Activated CD8-positive, alpha-beta memory T cell treated with anti-CD3 and anti-CD28 coated beads for 1 hour (primary cell): ENCODE measurements at places on chromosomes 2 and 18.

GRCh38 chr18:36543991-36544725, 246.6 kb downstream of the FHOD3 start:
- DNase-seq: no peak

- DNase-seq: no peak
These were observed 139.4 kb downstream of the MTCL1 start for GRCh38 chr18:8844721-8845148.

DNA sequence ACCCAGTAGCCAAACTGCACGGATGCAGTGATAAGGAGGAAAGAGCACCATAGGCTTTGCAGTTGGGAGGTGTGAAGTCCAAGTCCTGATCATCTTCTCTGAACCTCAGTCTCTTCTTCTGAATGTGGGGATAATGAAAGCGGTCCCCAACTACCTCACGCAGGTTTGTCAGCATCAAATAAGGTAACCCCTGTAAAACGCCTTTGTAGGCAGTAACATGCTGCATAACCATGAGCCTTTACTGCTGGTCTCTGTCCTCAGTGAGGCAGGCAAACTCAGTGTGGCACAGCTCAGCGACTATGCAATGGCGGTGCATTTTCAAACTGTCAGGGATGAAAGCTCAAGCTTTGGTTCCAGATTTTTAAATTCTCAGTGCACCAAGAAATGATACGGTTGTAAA, 46.1 kb downstream of the DNMT3A start:
- no peak for DNase-seq

- DNase-seq: no peak
These were observed 116.1 kb upstream of the ZNF516 start for GRCh38 chr18:76610933-76611749.

- DNase-seq: no peak
These were observed 56.2 kb upstream of the SLC16A14 start for GRCh38 chr2:230124757-230125431.
